ENCODE measurements at places on chromosomes 6 and 20. TPM values are rescaled to one million over a fixed set of nuclear protein-coding genes. Genes with fewer than 3 reads are reported as not detected.

- peaks cover 1% of the 10 kb centered on the region for H3K4me1 ChIP-seq
- no peaks in the 10 kb centered on the region for H3K27me3 ChIP-seq
- no peak overlapping the region for H3K27ac ChIP-seq
- no peak overlapping the region for H3K4me3 ChIP-seq
- no peaks in the 10 kb centered on the region for H3K36me3 ChIP-seq
- DNase-seq: no peak
These were observed 9.3 kb upstream of the CALHM6 start for GRCh38 chr6:116451916-116452315.

The TCP11 gene
- 0.36 TPM for total RNA-seq

GRCh38 chr6:41692730-41693129 is 42.7 kb downstream of the TFEB start:
- H3K4me1 ChIP-seq: no peaks in the 10 kb centered on the region
- peak; percentile 12 for DNase-seq
- H3K4me3 ChIP-seq: no peak overlapping the region
- H3K36me3 ChIP-seq: peaks cover 2% of the 10 kb centered on the region

- H3K36me3 ChIP-seq: no peaks in the 10 kb centered on the region
- DNase-seq: no peak
These were observed 52.0 kb upstream of the TFB1M start for GRCh38 chr6:155366325-155366724.

GRCh38 chr20:17892189-17892938 is 76.2 kb downstream of the SNX5 start:
- H3K27ac ChIP-seq: no peak overlapping the region
- H3K27me3 ChIP-seq: no peaks in the 10 kb centered on the region
- H3K36me3 ChIP-seq: no peaks in the 10 kb centered on the region
- H3K4me3 ChIP-seq: no peak overlapping the region
- no peaks in the 10 kb centered on the region for H3K4me1 ChIP-seq

GRCh38 chr6:162053084-162053483 is 674.5 kb downstream of the PRKN start:
- no peaks in the 10 kb centered on the region for H3K4me1 ChIP-seq
- H3K36me3 ChIP-seq: no peaks in the 10 kb centered on the region
- no peak overlapping the region for H3K4me3 ChIP-seq
- no peaks in the 10 kb centered on the region for H3K27me3 ChIP-seq
- H3K27ac ChIP-seq: no peak overlapping the region
- no peak for DNase-seq

The FAM184A gene
- total RNA-seq: 4.8 TPM

The SYCP2L gene
- total RNA-seq: 1.3 TPM

The CST4 gene
- not detected for total RNA-seq

DNA sequence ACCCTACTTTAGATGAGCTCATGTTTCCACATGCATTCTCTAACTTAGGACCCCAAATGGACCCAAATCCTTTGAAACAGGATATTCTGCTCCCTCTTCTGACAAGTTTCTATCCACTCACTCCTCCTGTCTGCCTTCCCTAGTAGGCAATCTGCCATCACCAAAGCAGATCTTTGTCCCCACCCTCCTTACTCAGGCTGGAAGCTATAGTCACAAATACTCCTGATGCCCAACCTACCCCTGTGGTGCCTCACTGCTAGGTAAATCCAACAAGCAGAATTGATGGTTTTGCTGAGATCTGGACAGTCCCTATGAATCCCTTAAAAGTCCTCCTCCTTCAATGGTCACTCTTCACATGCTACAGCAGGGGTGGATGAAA is 21.7 kb downstream of the ELOVL5 start:
- H3K4me1 ChIP-seq: peaks cover 7% of the 10 kb centered on the region
- no peak overlapping the region for H3K27ac ChIP-seq
- DNase-seq: no peak
- H3K4me3 ChIP-seq: no peak overlapping the region

- H3K4me3 ChIP-seq: no peak overlapping the region
- no peak overlapping the region for H3K27ac ChIP-seq
- no peaks in the 10 kb centered on the region for H3K36me3 ChIP-seq
- no peak for DNase-seq
- H3K27me3 ChIP-seq: no peaks in the 10 kb centered on the region
These were observed 34.4 kb upstream of the CDH22 start for GRCh38 chr20:46342451-46343347.

All from aorta (tissue), 5 donors.